ENCODE measurements at places on chromosomes 2 and 18.

DNA sequence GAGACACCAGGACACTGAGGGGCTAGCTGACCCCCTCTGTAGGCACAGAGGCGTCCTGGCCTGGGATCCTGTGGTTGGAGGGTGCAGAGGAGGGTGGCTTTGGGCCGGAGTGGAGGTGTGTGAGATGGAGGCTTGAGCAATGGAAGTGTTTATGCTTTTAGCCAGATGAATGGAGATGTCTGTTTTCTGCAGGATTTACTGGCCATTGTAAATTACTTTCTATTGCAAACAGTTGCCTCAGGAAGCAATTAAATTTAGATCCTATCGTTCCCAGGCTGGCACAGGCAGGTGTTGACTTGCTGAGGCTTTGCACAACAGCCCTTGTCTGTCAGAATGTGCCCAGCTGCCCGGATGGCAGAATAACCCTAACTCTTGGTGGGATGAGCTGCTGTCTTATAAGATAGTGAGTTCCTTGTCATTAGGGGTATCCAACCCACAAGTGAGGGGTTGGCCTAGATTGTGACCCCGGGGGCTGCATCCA is 1.8 kb upstream of the ARID5A start:
- no peak for DNase-seq

DNA sequence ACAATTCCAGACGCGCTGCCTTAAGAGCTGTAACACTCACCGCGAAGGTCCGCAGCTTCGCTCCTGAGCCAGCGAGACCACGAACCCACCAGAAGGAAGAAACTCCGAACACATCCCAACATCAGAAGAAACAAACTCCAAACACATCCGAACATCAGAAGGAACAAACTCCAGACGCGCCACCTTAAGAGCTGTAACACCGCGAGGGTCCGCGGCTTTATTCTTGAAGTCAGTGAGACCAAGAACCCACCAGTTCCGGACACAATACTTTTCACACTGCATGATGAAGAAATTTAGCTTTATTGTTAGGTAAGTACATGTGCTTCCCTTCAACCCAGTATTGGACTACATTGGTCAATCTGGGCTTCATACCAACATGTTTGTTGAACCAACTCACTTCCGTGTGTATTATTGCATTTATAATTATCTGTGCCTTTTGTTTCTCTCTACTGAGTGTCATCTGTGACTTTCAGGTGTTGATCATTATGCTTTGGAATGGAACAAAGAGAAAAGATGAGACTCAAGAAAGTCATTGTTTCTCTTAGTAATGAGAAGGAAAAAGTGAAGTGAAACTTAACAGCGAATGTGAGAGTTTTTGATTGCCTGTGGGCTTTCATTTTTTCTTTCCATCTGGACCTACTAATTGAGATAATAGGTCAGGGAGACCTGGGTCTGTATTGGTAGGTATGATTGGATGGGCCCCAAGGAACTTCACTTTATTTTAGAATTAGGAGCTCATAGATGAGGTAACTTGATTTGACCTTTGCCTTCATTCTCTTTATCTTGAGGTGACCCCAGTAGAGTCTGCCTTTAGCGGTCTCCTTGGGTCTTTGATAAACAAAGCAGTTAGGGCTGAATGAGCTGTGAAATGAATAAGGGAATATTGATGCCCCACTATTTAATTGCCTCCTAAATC is 76.1 kb upstream of the CAVIN2 start:
- no peak for DNase-seq

DNA sequence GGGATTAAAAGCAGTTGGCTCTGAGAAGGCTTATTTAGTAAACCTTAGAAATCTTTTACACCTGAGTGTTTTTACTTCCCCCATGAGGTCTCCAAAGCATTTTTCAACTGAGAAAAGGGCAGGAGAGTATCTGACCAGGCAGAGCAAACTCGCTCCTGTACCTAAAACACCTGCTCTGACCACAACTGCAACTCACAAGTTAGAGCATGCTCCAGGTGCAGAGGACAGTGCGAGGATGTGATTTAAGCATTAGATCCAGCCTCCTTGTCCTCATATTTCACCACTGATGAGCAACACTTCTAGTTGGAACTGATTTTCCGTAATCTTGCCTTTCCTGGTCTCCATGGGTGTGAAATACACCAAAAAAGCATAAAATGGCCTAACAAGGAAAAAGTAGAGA is 34.5 kb upstream of the TBC1D8 start:
- DNase-seq: no peak

DNA sequence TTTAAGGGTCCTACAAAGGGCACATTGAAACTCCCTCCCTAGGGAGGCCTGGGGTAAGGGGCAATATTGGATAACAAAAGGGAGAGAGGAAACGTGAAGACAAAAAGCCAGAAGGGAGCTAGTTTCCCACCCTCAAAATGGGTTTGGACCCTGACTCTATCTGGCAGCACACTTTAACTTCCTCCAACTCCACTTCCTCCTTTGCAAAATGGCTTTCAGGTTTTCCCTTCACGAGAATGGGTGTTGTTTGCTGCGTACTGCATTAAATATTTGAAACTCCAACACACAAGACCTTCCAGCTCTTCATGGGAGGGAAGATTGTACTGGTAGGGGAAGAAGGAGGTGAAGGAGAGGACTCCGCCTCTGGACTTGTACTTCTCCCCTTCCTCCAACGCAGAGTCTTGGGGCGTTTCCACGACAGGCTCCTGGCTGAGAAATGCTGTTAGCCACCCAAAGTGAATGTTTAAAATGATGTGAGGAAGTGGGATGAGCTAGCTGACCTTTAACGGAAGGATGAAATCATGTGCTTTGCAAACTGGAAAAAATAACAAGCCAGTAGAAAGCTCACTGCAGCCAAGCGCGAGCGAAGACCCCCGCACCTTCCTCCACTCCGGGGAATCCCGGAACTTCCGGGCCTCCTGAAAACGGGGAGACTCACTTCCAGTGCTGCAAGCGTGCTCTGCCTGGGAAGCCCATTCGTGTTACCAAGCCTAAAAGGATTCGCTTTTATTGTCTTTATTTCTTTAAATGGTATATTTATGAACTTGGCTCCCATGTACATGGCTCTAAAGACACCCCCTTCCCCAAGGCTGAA is 85.6 kb downstream of the VIT start:
- no peak for DNase-seq

DNA sequence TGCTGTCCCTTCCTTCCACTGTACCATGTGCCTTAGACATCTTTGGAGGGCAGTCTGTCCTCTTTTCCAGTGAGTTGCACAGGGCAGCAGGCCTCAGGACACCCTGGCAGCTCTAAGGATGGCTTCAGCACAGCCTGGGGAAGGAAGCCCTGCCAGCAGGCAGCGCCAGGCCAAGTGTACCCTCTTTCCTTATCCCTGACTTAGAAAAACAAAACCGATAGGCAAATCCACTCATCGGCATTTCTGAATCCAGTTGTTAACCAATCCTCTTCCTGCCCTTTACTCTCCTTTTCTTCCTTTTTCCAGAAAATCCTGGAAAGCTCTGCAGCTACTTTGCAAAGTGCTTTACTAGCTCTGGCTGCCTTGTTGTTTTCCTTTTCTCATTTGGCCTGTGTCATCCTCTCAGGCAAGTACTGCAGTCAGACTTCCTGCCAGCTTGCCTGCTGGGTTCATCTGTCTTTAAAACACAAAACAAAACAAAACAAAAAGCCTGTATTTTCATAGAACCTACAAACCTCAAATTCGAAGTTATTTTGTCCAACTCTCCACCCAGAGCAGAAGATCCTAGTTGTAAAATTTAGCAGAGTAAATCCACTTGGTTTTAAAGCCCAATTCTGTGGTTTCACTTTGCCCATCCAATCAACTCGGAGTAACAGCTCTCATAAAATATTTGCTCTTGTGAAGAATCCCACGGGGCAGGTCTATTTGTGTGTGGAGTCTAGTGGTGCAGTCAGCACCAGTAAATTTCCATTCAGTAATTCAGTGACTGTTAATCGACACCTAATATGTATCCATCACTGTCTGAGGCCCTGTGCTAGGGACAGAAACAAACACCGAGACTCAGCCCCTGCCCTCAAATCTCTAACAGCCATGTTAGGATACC is 45.2 kb downstream of the PCBP1 start:
- DNase-seq: peak; percentile 27

- no peak for DNase-seq
These were observed 79.7 kb downstream of the AGAP1 start for GRCh38 chr2:235573331-235574221.

DNA sequence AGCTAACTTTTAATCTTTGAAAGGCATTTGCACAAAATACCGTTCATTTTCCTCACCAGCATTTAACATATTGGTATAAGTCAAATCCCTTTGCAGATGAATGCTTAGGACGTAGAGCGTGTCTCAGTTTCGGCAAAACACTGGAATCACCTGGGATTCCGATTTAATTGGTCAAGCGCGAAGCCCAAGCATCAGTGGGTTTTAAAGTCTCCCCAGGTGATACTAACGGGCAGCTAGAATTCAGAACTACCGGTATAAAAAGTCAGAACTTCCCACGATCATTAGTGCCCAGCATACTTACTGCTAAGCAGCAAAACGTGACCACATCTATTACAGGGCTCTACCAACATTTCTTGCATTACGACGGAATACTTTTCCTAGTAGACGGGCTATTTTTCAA is 24.6 kb downstream of the ALPK2 start:
- no peak for DNase-seq

GRCh38 chr2:75494137-75494769 is 66.5 kb downstream of the EVA1A start:
- no peak for DNase-seq

GRCh38 chr2:182625814-182626213 is 90.2 kb upstream of the DNAJC10 start:
- no peak for DNase-seq

GRCh38 chr2:118351796-118352195 is 263.5 kb downstream of the INSIG2 start:
- DNase-seq: no peak

DNA sequence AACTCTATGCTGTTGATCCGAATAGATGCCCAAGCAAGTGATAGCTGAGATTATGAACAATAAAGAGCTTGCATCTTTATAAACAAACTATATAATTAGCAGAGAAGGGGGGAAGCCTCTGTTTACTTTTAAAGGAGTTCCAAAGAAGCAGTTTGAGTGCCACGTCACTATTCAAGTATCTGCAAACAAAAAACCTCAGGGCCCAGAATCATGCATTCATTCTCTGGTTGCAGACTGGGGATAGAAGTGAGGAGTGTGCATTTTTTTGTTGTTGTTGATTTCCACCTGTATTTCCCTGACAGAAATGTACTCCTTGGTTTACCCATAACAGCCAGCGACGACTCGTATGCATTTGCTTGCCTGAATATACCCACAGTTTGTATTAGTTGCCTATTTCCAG is 264.3 kb downstream of the PTGR3 start:
- no peak for DNase-seq

- no peak for DNase-seq
These were observed 118.6 kb upstream of the SERPINE2 start for GRCh38 chr2:224157655-224158054.

DNA sequence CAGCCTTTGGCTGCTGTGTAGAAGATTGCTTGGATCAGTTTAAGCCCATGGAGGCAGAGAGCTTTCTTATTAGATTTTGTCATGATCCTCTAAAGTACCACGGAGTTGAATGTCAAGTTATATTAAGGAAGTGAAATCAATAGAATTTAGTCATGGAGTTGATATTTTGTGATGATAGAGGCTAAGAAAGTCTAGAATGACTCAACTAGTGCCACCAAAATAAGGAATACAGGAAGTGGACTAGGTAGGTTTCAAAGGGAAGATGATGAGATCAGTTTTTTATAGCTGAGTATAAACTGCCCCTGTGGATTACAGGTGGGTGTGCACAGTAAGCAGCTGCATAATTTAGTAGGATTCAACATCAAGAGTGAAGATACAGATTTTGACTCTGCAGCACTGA is 25.2 kb downstream of the FBXO36 start:
- DNase-seq: no peak

DNA sequence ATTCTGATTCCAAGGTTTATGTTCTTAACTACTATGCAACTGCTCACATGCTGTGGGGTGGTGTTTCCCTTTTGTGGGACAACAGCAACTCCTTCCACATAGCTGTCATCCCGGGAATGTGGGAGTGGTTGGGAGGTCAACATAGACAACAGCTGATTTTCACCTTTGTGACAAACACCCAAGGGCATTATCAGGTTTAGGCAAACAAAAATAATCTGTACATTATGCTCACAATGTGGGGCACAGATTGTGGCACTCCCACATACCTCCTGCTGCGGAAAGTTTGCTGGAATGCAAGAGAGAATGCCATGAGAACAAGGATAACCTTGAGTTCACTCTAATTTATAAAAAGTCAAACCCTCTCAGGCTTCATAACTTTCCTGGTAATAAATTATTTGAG is 582.6 kb downstream of the CNTNAP5 start:
- DNase-seq: no peak

DNA sequence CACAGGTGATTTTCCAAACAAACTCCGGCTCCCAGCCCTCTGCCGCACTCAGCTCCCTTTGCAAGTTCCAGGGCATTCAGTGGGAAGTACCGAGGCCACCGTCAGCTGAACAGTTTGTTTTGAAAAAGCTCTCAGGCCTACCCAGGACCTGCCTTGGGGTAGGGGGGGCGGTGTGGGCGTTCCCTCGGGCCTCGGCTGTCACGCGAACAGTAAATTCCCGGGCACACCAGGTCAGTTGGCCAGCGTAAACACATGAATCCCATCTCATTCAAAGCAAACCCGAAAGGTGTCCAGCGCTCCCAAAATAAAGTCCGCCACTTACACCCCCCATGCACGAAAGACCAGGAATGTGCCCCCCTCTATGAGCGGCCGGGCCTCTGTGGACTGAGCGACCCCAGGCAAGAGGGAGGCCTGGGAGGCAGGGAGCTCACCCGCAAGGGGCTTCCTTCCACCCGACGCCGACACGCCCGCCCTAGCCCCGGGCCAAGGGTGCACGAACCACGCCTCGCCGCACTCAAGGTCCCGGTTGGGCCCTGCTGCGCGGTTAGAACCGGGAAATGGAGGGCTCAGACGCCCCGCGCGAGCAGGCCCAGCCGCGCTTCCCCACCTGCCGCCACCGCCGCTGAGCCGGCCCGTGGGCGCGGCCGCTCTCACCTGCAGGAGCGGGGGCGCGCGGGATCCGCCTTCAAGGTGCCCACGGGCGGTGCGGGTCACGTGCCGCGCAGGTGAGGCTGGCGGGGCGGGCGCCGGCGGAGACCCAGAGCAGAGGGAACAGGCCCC is at the start of gene WDSUB1:
Gene WDSUB1, minus strand, starts transcription at position 775 of the 780 bp plus-strand sequence. CDS start 3,634 bp downstream, outside the sequence.
- DNase-seq: peak; percentile 20

DNA sequence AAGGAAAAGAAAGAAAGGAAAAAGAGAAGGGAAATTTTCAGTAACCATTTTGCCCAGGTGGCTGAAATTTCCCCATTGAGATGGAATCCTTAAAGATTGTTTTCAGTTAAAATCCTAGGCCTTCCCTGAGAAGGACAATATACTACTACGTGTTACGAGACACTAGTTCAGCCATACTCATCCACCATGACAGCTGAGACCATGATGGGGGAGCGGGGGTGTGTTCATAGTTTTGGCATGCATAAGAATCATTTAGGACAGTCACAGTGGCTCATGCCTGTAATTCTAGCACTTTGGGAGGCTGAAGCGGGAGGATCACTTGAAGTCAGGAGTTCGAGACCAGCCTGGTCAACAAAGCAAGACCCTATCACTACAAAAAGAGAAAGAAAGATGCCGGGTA is 28.0 kb downstream of the PLA2R1 start:
- DNase-seq: no peak

- DNase-seq: no peak
These were observed 368.3 kb downstream of the RAD51AP2 start for GRCh38 chr2:17149945-17150344.

GRCh38 chr2:225334514-225334913 is 65.0 kb upstream of the NYAP2 start:
- no peak for DNase-seq

- DNase-seq: no peak
These were observed 183.1 kb downstream of the SMAD2 start for GRCh38 chr18:47747260-47747795.

All from stimulated activated naive CD4-positive, alpha-beta T cell treated with Interleukin-2 at 50 U/mL for 16 hours (primary cell).